ENCODE measurements at places on chromosomes 6 and 20.
A peak's percentile ranks its signal among the peaks of the same experiment; 100 is the strongest.

DNA sequence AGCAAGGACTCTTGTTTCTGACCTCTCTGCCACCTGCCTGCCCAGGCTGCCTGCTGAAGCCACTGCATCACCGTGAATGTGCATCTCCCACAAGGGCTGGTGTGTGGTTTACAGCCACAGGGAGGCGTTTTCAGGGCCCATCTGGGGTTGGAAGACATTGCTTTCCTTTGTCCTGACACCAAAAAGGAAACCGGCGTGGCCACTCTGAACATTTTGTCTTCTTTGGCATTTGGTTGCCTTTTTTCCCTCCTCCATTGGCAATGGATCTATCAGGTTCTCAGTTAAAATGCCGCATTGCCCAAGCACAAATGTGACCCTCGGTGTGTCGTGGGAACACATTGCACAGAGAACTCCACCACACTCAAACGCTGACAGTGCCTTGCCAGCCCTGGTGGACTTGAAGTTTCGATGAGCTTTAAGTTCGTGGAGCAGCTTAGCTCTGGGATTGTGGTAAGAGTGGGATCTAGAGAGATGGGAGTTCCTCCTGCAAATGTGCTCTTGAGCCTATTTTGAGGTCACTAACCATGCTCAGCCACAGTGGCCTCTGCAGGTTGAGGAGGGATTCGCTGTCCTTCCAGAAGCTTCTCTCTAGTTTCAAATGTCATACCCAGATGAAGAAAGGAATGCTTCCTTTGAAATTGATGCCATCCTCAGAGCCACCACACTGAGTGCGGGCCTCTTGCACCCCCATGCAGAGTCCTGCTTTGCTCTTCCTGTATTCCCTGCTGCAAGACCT lies 14.8 kb upstream of the PCK1 start:
- no peak for DNase-seq

- peak; percentile 66 for DNase-seq
Observed at GRCh38 chr6:30213957-30214656, 901 bp upstream of the TRIM26 start.

- no peak for DNase-seq
Observed at GRCh38 chr20:51423810-51424209, 118.7 kb downstream of the NFATC2 start.

GRCh38 chr6:152636021-152636608 lies 1.0 kb downstream of the SYNE1 start:
- no peak for DNase-seq

DNA sequence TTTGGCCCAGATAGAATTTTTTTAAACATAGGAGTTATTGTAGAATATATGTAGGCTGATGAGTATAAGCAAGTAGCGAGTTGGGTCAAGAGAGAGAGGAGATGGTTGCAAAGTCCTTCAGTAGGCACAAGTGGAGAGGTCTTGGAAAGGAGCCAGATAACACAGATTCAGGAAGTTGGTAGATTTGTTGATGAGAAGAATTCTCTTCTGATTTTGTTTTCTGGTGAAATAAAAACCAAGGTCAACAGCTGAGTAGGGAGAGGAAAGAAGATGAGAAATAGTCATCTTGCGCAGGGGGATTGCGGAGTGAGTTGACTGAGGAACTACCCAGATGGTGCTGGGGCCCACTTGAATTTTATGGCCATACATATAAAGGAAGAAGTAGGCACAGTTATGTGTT lies 17.4 kb upstream of the CD83 start:
- no peak for DNase-seq

DNA sequence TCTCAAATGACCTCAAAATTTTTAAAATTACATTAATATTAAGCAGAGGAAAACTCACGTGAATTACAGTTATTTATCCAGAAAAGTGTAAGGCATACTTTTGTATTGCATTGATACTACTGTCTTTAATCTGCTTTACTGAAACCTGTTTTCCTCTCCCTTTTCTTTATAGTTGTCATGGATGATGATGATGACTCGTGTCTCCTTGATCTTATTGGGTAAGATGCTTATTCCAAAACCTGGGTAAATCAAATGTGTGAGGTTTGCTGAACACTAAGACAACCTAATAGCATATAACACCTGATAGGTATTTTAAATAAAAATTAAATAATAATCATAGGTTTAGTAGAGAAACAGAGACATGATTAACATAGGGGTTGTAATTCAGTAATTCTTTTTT lies 40.0 kb downstream of the BICRAL start:
- no peak for DNase-seq
